NCI-H187 (cell line): ENCODE measurements at places on chromosomes 6 and 20.

DNA sequence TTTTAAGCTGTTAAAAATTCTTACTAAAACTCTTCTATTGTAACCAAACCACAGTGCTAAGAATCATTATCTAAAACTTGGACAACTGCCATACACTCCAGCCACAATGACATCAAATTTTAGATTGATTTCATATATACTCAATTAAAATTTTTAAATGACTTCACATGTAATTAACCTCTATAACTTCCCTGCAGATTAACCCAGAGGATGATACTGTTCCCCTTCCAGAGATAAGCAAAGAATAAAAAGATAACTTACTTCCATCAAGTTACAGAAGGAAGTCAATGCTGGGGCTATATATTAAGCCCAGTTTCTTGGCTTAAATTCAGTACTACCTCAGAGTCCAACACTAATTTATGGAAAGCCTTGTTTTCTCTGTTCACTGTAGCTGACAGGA, 71.3 kb downstream of the ARHGAP18 start:
- DNase-seq: no peak

DNA sequence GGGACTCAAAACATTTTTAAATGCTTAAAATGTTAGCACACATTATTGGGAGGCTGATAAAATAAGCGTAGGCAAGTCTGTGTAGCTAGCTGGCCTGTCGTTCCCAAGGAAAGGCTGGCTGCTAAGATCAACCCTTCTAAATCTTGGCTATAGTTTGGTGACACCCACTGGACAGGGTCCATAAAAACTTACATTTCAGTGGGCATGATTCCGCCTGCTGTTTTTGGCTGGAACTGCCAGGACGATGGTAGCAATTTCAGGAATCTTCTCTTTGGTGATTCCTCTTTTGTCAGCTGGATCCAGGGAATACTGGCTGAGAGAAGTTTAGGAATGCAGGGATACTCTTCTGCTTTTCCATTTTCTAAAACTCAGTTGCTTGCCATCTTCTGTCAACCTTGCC, 162.2 kb downstream of the NKAIN2 start:
- peak; percentile 45 for DNase-seq

DNA sequence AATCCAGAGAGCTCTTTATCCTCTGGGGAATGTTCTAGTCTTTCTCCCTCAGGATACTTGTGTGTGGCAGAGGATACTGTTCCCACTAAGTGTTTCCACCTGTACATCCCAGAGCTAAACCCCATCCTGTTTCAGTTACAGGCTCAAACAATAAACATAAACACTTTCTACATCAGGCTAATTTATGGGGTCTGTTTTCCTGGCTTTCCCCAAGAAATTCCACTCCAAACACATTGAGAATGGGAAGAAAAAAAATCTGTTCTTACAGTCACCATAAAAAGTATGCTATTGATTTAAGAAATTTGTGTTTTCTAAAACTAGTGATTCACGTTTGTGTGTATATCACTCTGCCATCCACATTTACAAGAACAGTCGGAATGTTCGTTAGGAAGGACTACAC, 293.9 kb upstream of the FOXQ1 start:
- DNase-seq: no peak

DNA sequence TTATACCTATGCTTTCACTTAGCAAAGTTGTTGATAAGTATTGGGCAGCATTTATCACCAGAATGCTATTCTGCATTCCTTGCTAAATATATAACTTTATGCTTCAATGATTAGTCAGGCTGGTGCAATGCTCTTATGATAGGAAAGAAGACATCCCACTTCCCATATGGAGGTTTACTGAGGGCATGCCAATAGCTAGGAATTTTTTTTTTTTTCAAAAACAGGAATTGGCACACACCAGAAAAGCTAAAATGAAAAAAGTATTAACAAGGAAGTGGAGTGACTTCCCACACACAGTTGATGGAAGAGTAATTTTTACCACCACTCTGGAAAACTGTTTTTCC, 90.8 kb downstream of the FRK start:
- no peak for DNase-seq

- no peak for DNase-seq
Observed at GRCh38 chr6:327538-328116, 35.3 kb downstream of the DUSP22 start.

- DNase-seq: no peak
Observed at GRCh38 chr6:44575644-44576043, 188.1 kb downstream of the CDC5L start.

GRCh38 chr6:144063246-144063743, 32.1 kb downstream of the SF3B5 start:
- no peak for DNase-seq

DNA sequence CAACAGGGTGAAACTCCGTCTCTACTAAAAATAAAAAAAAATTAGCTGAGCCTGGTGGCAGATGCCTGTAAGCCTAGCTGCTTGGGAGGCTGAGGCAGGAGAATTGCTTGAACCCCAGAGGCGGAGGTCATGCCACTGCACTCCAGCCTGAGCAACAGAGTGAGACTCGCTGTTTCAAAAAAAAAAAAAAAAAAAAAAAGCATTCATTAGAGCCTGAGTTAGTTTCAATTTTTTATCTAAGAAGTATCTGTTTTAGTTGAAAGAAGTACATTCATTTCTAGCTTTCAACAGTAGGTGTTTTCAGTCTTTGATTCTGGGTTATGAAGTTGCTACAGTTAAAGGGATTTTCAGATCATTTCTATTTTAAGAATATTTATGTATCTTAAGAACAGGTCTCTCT, 42.2 kb downstream of the ZNF292 start:
- DNase-seq: no peak

DNA sequence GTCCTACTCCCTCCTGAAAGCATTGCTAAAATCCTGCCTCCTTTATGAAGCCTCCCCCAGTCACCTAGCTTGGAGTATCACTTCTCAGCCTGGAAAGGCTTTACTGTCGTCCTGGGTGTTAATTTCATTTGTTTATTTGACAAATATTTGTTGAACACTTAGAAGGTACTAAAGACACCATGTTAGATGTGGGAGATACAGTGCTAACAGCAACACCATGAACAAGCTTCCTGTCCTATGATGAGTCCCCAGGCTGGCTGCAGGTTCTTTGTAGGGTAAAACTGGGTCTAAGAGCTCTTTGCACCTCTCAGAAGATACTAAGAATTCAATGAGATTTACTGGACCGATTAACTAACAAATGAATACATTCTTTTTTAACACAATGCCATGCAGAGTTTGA, 109.2 kb upstream of the TMEM170B start:
- no peak for DNase-seq

DNA sequence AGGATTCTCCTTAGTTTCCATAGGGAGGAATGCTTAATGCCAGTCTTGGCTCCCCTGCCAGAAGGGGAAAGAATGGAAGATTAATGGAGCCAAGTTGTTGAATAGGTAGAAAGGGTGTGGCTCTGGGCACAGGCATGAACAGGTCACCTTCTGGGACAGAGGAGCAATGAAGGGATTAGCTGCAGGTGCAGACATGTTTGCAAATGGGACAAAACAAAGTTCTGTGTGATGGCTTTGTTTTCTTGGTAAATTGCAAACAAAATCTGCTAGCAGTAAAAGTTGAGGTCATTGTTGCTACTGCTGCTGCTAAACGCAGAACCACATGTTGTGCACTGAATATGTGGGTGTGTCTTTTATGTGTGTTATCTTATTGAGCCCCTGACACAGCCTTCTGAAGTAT, 93.3 kb downstream of the PERP start:
- no peak for DNase-seq

- DNase-seq: no peak
Observed at GRCh38 chr6:83911278-83911677, 51.8 kb downstream of the CYB5R4 start.

GRCh38 chr6:162973151-162973872, 245.5 kb downstream of the PACRG start:
- no peak for DNase-seq

GRCh38 chr6:164150232-164150631, 735.7 kb downstream of the QKI start:
- no peak for DNase-seq

DNA sequence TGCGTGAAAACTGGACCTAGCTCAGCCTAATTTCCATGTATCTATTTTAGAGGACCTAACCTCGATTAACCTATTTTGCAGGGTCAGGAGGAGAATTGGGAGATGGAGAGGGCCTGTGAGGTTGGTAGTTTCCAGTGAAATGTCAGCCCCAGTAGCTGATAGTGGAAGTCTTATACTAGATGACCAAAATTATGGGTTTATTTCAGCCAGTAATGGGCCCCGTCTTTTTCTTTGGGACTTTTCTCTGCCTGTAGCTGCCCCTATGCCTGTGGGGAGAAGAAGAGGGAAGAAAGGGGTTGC, 37.8 kb downstream of the RREB1 start:
- no peak for DNase-seq

GRCh38 chr6:12890171-12890790, 173.7 kb downstream of the PHACTR1 start:
- no peak for DNase-seq

DNA sequence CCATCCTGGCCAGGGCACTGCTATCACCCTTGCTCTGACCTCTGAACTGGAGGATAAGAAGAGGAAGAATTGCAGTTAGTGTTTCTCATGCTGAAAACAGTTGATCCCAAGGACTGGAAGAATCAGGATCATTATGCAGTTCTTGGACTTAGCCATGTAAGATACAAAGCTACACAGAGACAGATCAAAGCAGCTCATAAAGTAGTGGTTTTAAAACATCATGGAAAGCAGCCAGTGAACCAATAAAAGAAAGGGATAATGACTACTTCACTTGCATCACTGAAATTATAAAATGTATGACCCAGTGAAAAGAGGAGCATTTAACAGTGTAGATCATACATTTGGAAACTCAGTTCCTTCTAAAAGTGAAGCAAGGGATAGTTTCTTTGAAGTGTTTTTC, 47.7 kb downstream of the DNAH8 start:
- no peak for DNase-seq

- DNase-seq: no peak
Observed at GRCh38 chr6:129801909-129802308, 59.2 kb downstream of the TMEM244 start.

DNA sequence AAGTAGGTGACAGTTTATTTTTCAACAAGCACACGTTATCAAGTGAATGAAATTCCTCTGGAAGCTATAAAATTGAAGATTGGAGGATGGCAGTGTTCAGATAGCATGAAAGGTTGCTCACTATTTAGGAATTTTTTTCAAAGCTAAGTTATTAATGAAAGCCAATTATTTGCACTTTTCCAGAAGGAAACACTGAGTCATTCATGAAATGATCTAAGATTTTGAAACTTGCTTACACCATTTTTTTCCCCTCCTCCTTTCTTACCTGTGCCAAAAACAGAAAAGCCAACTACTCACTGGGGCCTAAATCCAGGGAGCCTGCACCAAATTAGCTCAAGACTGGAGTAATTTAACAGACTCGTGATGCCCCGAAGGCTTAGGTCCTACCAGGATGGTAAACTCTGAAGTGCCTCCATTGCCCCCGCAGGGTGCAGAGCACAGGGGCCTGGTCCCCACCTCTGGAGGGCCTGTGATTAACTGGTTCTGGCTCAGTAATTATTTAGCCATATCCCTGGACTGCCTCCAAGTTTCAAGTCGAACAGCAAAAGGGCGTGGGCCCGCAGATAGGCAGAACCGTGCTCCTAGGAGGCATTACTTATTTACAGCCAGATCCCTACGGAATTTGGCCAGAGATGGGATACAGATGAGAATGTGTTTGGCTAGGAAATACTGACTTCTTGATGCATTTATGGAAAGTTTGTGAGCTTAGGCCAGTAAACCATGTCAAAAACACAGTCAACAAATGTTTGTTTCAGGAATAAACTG, 28.0 kb upstream of the ZNF217 start:
- no peak for DNase-seq
